ENCODE measurements at places on chromosomes 16 and 17.
A peak's percentile ranks its signal among the peaks of the same experiment; 100 is the strongest.

GRCh38 chr17:47663912-47664623, 14.3 kb downstream of the KPNB1 start:
- DNase-seq: peak; percentile 38

GRCh38 chr16:188674-189073, 8.4 kb downstream of the HBQ1 start:
- DNase-seq: no peak

DNA sequence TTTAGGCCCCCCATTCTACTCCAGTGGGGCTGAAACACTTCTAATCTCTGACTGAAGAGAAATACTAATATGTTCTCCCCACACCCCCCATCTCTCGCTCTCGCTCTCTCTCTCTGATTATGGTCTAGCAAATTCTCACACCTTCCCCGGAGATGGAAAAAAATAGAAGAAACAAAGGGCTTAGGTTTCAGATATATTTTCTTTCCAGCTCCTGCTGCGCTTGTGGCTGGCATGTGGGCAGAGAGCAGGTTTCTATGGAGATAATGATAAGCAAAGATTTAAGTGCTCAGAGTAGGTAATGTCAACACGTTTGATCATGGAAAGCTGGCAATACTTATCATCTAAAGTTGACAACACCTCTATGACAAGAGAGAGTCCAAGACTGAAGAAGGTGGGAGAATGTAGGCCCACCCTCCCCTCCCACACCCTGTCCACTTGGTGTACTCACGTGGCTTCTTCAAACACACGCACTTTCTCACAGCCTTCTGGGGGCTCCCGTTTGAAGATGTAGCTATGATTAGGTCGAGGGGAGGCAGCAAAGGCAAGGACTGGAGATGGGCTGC, 8.0 kb upstream of the SLC35B1 start:
- DNase-seq: no peak

DNA sequence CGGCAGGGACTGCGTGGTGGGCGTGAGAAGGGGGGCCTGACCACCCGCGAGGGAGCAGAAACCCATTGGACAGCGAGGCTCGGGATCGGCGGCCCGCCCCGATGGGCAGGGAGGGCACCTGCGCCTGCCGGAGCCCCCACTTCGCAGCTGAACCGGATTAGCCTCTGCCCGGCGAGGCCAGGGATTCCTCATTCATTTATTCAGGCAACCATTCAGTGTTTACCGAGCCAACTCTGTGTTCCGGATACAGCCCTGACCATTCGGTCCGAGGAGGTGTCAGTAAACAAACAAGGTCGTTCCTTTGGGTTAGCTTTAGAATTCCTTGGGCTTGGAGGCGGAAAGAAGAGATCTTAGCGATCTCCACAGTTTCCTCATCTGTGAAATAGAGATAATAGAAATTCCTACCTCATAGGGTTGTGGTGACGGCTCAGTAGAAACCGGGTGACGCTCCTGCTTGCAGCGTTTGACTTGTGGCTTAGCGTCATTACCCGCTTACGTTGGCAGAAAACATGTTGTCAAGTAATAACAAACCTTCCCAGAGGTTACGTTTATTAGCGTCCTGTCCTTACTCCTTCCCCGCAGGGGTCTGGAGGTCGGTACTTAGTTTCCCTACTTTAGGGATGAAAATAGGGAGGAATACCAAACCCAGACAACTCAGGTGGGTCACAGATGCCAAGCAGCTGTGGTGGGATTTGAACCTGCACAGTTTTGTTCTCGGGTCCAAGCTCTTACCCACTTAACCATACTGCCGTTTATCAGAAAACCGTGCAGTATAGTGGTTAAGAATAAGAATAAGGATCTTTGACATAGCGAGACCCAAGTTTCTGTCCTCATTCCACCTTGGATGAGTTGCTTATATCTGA, 893 bp downstream of the POLR3E start:
- peak; percentile 97 for DNase-seq

- no peak for DNase-seq
Measured at GRCh38 chr16:68046106-68046505, 23.0 kb downstream of the DUS2 start.

DNA sequence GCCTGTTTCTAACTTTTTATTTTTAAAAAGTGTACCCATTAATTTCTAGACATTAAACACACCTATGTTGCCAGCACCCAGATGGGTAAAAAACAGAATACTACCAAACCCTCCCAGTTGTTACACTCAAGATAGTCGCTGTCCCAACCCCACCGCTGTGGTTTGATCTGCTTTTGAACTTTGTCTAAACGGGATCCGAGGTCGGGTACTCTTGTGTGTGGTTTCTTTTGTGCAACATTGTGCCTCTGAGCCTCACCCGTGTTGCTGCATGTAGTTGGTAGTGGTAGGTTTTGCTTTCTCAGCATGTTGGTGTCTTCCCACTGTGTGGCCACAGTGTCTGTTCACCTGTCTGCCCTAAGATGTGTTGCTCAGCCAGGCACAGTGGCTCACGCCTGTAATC, 4.3 kb downstream of the KLHL36 start:
- no peak for DNase-seq

DNA sequence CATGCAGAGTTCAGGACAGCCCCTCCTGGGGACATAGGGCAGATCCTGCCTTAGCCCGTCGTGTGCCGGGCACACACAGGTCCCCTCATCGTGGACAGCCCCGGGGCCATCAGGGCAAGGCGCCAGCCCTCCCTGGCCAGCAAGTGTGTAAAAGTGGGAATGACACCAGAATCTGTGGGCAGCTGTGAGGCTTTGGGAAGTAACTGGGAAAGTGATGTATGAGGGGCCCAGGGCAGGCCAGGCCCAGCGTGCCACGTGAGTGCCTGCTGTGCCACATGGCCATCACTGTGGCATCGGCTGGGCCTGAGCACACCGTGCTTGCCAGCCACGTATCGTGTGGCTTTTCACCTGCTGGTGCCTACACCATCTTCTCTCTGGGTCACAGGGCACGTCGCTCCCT, 26.6 kb downstream of the ACSF3 start:
- DNase-seq: no peak

DNA sequence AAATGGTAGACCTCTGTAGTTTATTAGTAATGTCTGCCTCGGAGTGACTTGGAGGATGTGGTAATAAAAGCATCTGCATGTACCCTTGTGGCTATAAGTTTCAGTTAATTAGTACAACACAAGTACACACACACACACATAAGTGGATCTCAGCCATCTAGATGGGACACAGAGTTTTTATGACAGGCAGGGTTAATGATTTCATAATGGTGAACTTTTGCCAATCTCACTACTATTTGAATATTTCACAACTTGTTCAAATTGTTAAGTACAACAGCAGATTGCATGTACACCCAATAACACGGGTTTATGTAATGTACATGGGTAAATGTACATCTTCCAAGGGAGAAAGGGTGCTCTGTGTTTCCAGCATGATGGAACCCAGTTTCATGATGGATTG, 511.3 kb upstream of the HSBP1 start:
- DNase-seq: no peak

GRCh38 chr16:30185683-30186421, 2.5 kb downstream of the CORO1A start:
- DNase-seq: no peak

DNA sequence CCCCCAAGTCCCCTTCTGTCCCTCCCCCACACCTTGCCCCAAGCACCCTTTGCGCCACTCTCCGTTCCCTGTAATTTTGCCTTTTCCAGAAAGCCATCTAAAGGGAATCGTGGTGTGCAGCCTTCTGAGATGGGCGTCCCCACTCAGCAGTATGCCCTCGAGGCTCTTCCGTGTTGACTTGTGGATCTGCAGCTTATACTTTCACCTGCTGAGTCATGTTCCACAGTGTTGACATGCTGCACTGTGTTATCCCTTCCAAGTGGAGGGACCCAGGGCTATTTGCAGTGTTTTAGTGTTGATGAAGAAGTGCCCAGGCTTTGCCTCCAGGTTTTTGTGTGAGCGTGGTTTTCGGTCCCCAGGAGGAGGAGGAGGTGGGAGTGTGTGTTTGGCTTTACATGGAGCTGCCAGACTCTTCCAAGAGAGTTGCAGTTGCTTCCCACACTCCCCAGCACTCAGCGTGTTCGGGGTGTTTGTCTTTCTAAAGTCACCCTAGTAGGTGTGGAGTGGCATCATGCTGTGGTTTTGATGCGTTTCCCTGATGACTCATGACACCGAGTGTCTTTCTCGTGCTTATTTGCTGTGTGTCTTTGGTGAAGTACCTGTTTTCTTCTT, 32.1 kb upstream of the JPT2 start:
- peak; percentile 18 for DNase-seq

- no peak for DNase-seq
Measured at GRCh38 chr17:1605681-1606351, 22.8 kb downstream of the SLC43A2 start.

DNA sequence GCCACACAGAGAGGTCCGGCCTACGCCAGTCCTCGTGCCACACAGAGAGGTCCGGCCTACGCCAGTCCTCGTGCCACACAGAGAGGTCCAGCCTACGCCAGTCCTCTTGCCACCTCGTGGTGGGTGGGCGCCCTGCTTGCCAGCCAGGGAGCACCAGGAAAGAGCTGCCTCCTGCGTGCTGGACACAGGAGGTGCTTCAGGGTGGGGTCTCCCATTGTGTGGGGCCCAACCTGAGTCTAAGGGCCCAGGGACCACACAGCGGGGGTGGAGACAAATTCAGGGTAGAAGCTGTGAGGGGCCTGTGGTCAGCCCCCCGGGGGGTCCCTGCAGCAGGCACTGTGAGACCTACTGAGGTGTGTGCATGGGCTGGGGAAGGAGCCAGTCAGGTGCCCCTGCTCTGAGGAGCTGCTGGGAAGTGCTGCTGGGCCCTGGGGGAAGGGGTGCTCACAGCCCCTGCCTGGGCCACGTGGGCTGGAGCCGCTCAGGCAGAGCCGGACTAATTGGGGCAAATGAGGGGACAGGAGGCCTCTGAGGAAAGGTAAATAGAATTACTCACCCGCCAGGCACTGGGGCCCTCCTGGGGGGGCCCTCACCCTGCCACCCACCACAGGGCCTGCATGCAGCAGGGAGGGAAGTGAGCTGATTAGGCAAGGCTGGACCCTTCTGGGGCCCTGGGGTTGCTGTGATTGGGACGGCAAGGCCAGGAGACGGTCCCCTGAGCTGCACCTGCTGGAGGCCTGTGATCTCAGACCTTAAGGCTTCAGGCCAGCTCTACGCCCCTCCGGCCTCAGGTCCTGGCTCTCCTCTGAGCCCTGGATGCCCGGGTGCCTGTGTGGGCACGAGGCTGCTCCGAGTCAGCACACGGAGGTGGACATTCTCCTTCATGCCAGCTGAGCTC, 11.0 kb downstream of the GCGR start:
- DNase-seq: no peak

- no peak for DNase-seq
Measured at GRCh38 chr17:34389126-34389750, 26.2 kb upstream of the CCL1 start.

DNA sequence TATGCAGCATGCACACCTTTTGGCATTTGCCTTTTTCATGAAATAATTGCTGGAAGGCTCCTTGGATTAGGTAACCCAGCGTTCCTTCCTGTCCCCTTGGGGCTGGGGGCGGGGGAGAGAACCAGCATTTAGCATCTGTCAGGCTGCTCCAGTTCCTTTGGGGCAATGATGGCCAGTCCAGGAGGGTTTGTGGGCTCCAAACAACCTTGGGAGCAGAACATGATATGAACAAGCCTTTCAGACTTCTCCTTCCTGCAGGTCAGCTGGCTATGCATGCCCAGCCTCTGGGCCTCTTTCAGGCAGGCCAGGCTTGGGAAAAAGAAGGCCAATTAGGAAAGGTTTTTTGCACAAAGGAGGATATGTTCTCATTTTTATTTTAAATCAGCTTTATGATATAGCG, 1.1 kb upstream of the SMTNL2 start:
- no peak for DNase-seq
